ENCODE measurements at places on chromosomes 6 and 20.

- DNase-seq, result peak; percentile 55
Measured at GRCh38 chr6:44701637-44702101, 314.2 kb downstream of the CDC5L start.

GRCh38 chr6:33095681-33096080, 19.9 kb downstream of the HLA-DPB1 start:
- DNase-seq, result peak; percentile 50

GRCh38 chr6:1553562-1554083, 56.1 kb upstream of the FOXC1 start:
- DNase-seq, result no peak

DNA sequence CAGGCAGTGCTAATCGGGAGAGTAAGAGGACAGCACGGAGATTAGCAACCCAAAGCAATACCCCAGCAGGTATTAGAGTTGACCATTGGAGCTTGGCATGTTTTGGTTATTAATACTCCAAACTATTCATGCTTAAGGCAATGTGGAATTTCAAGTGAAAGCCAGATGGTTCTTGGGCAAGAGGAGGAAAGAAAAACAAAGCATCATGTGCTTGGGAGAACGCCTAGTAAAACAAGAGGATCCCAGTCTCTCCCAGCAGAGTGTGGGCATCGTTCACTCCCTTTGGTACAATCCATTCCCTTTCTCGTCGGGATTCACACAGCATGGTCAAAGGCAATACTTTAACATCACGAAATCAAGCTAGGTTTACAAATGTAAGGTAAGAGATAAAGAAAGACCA, 349.8 kb downstream of the PRKN start:
- DNase-seq, result no peak

GRCh38 chr6:127403636-127404035, 55.6 kb downstream of the KIAA0408 start:
- DNase-seq, result no peak

DNA sequence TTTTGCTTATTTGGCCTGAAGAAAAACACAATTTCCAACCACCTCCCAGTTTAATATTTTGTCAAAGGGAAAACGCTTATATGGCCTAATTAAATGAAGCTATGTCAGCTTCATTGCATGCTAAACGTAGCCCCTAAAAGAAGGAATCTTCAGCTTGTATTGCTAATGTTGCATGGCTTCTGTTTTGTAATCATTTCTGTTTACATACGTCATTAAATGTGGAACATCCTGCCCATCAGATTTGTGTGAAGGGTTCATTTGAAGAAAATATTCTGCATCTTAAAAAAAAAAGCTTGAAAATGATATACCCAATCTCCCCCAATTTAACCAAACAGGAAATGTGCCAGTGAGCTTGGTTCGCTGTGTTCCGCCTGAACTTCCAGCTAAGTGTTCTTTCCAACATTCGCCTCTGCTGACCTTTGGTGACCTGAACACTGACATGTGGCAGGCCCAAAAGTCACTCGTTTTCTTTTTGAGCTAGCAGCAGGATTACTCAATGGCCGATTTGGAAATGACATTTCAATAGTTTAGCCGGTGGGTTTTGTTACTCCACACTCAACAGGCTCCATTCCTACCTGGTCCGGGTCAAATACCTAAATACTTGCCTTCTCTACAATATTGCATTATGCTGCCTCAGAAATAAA, 12.7 kb upstream of the SIRT5 start:
- no peak for DNase-seq

- no peak for DNase-seq
Measured at GRCh38 chr6:136226674-136227377, 23.3 kb downstream of the MTFR2 start.
